ENCODE measurements at places on chromosomes 7 and 10.

DNA sequence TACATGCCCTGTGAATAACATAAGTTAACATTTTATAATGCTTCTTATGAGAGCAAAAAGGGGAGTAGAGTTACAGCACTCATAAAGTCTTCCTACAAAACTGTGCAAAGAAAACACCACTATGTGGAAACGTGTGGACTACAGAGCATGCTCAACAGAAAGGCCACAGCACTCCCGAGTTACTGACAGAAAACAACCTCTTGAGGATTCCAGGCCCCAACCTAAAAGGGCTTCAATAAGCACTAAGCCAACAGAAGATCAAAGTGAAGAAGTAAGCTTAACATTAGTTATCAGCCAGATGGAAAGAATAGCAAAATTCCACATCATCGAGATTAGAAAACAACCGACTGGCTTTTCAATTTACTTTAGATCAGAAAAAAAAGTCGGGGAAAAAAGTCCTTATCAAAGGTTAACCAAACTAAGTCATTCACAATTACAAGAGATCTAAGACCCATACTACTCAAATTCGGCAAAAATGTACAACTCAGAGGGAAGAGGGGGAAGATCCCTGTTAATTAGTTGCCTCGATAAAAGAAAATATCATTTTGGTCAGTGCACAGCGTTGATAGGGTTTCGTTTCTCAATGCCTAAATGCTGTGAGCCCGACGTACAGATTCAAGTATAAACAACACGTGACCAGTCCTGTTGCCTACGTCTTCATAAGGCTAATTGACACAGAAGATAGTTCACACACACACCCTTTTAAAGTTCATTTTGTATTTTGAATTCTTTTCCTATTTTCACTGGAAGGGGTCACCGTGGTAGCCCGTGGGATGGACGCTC, 1.4 kb downstream of the KBTBD2 start:
- no peak for DNase-seq

GRCh38 chr10:117662126-117662525, 119.6 kb downstream of the EMX2 start:
- DNase-seq, result no peak

DNA sequence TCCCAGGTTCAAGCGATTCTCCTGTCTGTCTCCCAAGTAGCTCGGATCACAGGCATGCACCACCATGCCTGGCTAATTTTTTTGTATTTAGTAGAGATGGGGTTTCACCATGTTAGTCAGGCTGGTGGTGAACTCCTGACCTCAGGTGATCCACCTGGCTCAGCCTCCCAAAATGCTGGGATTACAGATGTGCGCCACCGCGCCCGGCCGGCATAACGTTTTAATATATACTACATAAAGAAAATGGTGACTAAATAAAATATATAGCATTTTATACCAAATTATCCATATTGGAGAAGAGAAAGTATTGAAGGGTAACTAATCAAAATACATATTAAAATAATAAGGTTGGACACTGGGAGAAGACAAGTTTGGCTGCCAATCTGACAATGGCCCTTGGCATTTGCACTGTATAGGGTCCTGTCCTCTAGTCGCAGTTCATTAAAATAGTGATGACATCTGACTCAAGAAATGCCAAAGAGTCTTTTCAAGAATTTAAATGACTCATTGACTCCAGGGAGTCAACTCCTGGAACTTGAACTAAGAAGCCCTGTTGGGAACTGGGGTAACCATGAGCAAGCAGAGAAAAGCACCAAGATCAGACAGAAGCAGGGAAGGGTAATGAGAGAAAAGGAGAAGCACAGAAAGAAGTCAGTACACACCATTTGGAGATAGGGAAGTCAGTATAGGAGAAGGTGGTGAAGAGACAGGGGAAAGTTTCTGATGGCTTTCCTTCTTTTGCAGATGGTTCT, 91.1 kb downstream of the CH25H start:
- no peak for DNase-seq

GRCh38 chr7:80018941-80019808, 115.5 kb upstream of the GNAI1 start:
- DNase-seq, result peak; percentile 71

DNA sequence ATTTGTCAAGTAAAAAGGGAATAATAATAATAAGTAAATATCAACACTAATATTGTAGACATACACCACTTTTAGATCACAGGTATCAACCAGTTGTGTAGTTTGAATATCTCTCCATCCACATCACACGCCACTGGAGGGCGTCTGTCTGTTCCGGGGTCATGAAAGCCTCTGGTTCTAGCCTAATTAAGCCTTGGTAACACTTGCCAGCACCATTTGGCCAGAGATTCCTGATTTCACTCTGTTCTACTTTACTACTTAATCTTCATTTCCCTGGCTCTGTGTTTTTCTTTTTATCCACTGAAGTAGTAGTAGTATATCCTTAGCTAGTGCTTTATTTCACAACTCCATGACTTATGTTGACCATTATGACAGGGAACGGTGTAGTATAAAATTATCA, 285.6 kb upstream of the POM121L12 start:
- DNase-seq, result no peak

- no peak for DNase-seq
These were observed 69.6 kb downstream of the SDHAF3 start for GRCh38 chr7:97187067-97187466.

All from neuronal stem cell (in vitro differentiated cells).